ENCODE measurements at places on chromosomes 1 and 21.

DNA sequence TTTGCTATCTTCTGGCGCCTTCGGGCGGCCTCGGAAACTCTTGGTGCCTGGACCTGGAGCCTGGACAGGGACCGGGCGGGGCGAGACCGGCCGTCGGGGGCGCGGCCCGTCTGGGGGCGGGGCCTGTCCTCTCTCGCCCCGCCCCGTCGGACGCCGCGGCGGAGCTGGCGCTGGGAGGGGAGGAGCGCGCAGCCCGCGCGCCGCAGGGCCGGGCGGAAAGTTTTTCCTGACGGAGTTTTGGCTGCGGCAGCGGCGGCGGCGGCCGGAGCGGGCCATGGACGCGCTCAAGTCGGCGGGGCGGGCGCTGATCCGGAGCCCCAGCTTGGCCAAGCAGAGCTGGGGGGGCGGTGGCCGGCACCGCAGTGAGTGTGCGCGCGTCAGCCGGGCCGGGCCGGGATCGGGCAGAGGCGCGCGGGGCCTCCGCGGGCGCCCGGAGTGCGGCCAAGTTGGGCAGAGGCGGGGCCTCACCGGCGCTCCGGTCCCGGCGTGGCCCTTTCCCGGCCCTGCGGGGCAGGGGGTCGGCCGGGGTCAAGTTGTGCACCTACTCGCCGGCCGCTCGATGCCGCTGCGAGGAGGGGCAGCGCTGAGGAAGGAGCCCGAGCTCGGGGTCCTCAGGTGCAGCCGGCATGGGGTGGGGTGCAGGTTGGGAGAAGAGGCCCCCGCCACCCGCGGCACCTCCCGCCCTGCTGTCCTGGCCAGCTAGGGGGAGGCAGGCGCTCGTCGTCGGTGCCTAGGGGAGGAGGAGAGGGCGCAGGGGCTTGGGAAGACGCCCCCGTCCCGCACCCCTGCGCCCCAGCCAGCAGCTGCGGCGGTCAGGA lies at the start of gene LDLRAP1:
TSS of gene LDLRAP1 (plus strand) at position 182 of the 818 bp plus-strand sequence. CDS start at position 275, 93 bp downstream.
- DNase-seq: peak; percentile 90
- H3K27me3 ChIP-seq: no peaks in the 10 kb centered on the region
- H3K4me1 ChIP-seq: peaks cover 8% of the 10 kb centered on the region
- peak within 1 kb of the TSS; percentile 88 for H3K4me3 ChIP-seq
- H3K36me3 ChIP-seq: no peaks in the 10 kb centered on the region

GRCh38 chr1:30405631-30406212 lies 317.7 kb downstream of the MATN1 start:
- no peak for DNase-seq
- no peak overlapping the region for H3K4me3 ChIP-seq
- peaks cover 6% of the 10 kb centered on the region for H3K27me3 ChIP-seq

GRCh38 chr1:19414515-19415121 lies 70.7 kb downstream of the CAPZB start:
- H3K27ac ChIP-seq: peak overlapping the region; percentile 47
- DNase-seq: no peak
- H3K4me1 ChIP-seq: peaks cover 16% of the 10 kb centered on the region
- no peaks in the 10 kb centered on the region for H3K27me3 ChIP-seq
- H3K4me3 ChIP-seq: no peak overlapping the region

GRCh38 chr1:27634177-27634984 lies 604 bp downstream of the FGR start:
- H3K4me3 ChIP-seq: peak overlapping the region; percentile 39
- peaks cover 20% of the 10 kb centered on the region for H3K27me3 ChIP-seq
- no peaks in the 10 kb centered on the region for H3K4me1 ChIP-seq
- no peaks in the 10 kb centered on the region for H3K36me3 ChIP-seq

All from hepatocyte (in vitro differentiated cells).